ENCODE measurements at places on chromosomes 11 and 22.

DNA sequence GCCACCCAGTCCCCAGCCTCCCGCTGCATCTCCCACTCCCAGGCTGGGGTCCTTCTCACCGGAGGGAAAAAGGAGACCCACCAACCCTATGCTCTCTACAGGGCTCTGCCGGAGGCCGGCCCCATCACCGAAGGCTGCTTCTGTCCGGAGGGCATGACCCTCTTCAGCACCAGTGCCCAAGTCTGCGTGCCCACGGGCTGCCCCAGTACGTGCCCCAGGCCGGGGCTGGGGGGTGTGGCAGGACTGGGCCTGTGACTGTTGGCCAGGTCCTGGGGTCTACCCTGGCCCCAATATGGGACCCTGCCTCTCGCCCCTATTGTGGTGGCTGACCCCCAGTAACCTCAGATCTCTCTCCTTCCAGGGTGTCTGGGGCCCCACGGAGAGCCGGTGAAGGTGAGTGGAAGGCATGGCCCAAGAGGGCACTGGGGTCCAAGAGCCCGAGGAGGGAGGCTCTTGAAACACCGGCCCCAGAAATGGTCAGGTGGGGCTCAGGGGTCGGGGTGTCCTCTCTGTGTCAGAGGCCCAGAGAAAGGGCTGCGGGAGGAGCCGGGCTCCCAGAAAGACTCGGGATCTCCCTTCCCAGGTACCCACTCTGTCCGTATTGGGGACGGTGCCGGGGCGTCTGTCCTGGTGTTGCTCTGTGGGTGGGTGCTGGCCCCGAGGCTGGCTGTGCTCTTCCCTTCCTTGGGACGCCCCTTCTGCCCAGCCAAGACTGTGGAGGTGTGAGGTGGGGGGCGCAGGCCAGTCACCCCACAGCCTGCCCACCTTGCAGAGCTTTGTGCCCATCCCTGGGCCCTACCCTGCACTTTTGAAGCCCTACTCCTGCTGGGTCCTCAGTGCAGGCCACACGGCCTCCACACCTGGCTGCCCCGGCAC, 26.1 kb upstream of the MUC5B start:
- DNase-seq: no peak

DNA sequence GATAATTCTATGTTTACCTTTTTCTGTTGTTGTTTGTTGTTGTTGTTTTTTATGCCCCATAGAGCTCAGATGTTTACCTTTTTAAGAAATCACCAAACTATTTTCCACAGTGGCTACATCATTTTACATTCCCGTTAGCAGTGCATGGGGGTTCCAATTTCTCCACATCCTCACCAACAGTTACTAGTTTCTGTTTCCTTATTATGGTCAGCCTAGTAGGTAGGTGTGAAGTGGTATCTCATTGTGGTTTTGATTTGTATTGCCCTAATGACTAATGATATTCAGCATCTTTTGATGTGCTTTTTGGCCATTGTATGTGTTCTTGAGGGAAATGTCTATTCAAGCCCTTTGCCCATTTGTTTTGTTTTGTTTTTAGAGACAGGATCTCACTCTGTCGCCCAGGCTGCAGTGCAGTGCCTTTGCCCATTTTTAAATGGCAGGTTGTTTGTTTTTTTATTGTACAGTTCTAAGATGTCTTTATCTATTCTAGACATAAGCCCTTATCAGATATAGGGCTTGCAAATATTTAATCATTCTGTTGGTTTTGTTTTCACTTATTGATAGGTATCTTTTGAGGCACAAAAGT, 27.5 kb downstream of the CHEK2 start:
- no peak for DNase-seq

GRCh38 chr11:113387605-113388211, at the start of gene ANKK1:
Gene ANKK1 (plus strand): TSS chr11:113387779. CDS start chr11:113387885, 106 bp downstream.
- no peak for DNase-seq

- DNase-seq: no peak
These were observed 35.1 kb upstream of the FJX1 start for GRCh38 chr11:35583126-35583525.

DNA sequence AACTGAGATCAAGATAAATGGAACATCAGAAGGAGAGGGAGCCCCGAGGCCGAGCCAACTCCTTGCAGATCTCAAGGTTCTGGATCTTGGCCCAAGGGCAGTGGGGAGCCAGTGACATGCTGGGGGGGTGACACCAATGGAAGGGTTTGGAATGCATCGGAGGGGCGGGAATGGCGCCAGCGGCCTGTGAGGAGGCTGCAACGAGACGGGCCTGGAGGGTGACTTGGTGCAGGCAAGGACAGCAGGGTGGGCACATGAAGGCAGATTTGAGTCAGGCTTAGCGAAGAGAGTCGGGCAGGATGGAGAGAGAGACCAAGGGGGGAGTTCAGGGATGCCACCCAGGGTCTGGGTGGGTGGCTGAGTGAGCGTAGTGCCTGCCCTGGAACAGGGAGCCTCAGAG, 23.2 kb downstream of the ELFN2 start:
- DNase-seq: no peak

DNA sequence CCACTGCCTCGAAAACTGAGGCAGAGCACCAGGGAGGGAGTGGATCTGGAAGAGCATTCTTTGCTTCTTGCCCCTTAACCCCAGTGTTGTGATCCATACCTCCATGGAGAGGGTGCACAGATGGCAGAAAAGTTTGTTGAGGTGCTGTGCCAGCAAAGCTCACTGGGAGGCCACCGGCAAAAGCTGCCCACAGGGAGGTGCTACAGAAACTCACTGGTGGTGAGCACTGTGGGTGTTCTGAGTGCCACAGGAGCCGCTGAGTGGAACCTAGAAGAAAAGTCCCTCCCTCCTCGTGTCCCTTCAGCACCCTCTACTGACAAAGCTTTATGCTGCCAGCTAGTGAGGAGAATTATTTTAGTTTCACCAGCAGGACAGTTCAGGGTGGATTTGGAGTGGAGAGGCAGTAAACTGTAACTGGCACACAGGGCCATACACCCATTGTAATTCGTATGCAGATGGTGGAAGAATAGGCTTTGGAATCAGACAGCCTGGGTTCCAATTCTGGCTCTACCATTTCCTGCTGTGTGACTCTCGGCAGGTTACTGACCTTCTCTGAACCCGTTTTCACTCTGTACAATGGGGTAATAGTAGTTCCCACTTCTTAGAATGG, 84.6 kb downstream of the SWAP70 start:
- peak; percentile 82 for DNase-seq

DNA sequence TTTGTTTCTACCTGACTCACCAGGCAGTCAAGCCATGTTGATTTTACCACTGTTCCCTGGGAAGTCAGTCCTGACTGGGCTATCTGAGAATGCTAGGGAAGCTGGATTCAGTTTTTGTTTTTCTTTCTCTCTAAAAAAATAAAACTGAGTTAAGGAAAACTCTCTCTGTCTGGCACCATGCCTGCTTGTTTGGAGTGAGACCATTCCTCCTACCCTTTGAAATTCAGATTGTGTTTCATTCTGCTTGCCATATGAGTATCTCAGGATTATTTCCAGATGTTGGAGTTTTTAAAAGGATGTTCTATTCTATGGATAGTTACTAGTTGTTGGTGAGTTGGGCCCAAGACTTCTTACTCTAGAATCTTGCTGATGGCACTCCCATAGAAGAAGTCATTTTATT, 1917.0 kb downstream of the LRRC4C start:
- no peak for DNase-seq
